Activated CD4-positive, alpha-beta T cell treated with anti-CD3 and anti-CD28 coated beads, Interleukin-2, Interleukin-4, amounts not matched to agents 100 ng/mL and 50 ng/mL, durations not matched to agents 16 hours and 8 hours (primary cell): ENCODE measurements at places on chromosomes 1 and 21.

DNA sequence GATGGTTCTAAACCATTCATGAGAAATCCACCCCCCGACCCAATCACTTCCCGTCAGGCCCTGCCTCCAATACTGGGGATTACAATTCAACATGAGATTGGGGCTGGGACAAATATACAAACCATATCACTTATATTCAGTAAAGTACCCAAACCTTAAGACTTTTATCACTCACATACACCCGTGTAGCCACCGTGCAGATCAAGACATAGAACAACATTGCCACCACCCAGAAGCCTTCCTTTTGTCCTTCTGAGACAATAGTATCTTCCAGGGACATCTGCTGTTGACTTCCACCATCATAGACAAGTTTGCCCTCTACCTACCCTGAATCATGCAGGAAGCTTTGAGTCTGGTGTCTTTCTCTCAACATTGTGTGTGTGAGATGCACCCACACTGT lies 37.5 kb downstream of the CLIC6 start:
- DNase-seq = no peak

- peak; percentile 84 for DNase-seq
Measured at GRCh38 chr1:198641501-198641900, 2.7 kb downstream of the PTPRC start.

DNA sequence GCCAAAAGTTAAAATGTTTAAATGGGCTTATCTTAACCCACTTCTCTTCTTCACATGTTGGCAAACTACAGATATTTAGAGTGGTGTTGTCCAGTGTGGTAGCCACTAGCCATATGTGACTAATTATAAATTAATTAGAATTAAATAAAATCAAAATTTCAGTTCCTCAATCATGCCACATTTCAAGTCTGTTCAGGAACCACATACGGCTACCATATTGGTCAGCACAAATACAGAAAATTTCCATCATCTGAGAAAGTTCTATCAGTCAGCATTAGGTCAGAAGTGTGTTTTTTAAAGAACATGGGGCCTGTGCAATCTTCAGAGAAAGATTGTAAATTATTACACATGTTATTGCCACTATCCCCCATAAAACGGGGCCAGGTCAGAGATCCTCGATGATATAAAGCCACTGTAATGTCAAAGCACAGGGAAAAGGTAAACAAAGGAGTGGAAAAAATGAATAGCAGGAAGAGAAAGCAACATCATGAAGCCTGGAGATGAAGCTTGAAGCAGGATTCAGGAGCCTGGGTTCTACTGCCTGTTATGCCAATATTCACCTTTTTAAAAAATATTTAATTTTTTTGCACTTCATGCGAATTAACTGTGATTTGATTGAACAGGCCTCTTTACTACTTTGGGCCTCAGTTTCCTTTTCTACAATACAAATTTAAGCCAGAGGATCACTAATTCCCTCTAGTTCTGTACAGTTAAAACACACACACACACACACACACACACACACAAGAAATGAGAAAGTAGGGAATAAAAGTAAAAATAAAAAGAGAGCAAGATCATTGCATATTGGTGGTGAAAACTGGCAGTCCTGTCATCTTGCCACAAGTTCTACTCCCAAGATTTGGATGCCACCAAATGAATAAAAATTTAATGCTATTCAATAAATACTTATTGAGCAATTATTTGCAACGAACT lies 2.3 kb downstream of the RSBN1 start:
- no peak for DNase-seq

- no peak for DNase-seq
Measured at GRCh38 chr1:160829766-160830165, 32.9 kb downstream of the CD244 start.

DNA sequence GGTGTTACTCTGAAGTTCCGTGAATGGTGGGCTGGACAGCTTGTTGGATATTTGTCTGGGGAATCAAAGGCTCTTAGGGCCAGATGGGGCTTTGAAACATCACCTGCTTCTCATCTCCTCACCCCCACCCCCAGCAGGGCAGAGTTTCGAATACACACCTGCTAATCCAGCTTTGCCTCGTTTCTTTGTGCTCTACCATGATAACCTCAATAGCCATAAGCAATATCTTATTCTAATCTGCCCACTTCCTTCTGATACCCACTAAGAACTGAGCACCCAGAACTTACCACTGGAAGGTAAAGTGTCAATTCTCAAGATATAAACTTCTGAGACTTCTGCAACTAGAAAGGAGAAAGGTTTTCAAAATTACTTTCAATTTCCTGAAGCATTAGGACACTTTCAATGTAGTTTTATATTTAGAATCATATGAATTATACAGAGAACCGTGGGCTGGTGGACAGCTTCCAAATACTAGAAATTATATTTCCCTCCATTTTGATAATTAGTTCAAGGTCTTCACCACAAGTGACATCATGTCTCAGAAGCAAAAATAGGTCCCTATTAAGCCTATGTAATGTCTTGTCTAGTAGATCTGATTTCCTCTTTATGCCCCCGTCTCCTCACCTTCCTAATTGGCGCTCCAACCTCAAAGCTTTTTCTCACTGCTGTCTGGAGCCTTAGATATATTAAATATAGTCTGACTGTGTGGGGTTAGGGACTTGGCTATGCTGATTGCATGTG lies 64.4 kb upstream of the NEK2 start:
- peak; percentile 9 for DNase-seq

- no peak for DNase-seq
Measured at GRCh38 chr21:27314131-27314530, 347.2 kb upstream of the ADAMTS5 start.

GRCh38 chr1:200901796-200902444 lies 7.2 kb downstream of the INAVA start:
- DNase-seq = no peak

DNA sequence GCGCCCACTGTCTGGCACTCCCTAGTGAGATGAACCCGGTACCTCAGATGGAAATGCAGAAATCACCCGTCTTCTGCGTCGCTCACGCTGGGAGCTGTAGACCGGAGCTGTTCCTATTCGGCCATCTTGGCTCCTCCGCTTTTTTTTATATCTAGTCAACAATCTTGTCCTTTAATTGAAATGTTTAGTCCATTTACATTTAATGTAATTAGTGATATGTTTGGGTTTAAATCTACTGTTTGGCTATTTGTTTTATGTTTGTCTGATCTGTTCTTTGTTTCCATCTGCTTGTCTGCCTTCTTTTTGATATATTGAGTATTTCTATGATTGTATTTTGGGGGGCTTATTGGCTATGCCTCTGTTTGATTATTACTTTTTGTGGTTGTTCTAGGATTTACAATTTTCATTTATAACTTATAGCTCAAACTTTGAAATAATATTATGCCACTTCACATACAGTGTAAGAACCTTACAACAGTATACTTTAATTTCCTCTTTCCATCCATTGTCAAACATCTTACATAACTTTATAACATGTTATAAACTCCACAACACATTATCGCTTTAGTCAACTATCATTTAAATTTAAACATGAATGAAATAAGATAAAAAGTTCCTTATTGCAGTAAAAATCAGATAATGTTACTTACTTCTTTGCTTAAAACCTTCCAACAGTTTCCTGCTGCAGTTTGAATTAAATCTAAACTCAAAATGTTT lies 16.5 kb upstream of the RYR2 start:
- DNase-seq = no peak

- no peak for DNase-seq
Measured at GRCh38 chr1:186682736-186683135, 2.5 kb upstream of the PTGS2 start.

- no peak for DNase-seq
Measured at GRCh38 chr1:28913786-28914227, 562 bp upstream of the EPB41 start.

DNA sequence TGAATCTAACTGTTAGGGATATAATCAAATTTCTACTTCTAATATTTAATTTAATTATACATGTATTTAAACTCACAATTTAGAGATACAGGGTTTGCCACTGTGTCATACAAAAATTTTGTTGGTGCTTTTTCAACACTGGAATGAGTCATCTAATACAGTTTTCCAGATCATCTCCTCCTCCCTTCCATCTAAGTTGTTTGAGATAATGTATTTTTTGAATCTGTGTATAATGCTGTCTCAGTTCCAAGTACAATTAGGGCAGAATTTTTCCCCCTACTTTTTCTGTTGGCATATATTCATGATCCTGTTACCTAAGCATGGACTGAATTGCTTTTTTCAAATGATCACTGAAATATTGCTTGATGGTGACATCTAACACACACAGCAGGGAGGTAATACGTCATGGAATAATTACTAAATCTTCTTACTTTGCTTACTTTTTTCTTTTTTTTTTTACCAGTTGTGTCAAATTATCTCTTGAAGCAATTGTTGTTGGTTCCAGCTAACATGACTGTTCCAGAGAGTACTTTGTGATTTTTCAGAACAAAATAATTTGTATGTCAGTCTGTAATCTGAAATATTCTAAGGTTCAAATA lies 146.0 kb downstream of the MAGI3 start:
- no peak for DNase-seq

DNA sequence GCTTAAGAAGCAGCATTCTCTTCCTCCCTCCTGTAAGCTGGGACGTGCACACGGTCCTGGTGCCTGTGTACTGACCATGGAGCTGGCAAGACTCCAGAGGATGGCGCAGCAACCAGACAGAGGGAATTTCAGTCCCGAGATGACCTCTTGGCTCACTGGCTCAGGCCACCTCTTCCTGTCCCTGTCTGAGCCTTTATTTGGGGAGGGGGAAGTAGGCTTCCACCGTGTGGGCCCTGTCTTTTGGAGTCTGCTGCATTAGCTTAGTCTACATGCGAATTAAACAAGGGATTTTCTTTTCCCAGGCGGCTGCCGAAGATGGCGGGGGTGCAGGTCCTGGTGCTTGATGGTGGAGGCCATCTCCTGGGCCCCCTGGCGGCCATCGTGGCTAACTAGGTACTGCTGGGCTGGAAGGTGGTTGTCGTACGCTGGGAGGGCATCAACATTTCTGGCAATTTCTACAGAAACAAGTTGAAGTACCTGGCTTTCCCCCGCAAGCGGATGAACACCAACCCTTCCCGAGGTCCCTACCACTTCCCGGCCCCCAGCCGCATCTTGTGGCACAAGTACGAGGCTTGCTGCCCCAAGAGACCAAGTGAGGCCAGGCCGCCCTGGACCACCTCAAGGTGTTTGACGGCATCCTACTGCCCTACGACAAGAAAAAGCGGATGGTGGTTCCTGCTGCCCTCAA lies 10.2 kb downstream of the IL24 start:
- DNase-seq = no peak

GRCh38 chr1:37323486-37324377 lies 150.6 kb upstream of the ZC3H12A start:
- DNase-seq = peak; percentile 42
